ENCODE measurements at places on chromosomes 6 and 20. TPM values are rescaled to one million over a fixed set of nuclear protein-coding genes. Genes with fewer than 3 reads are reported as not detected.

DNA sequence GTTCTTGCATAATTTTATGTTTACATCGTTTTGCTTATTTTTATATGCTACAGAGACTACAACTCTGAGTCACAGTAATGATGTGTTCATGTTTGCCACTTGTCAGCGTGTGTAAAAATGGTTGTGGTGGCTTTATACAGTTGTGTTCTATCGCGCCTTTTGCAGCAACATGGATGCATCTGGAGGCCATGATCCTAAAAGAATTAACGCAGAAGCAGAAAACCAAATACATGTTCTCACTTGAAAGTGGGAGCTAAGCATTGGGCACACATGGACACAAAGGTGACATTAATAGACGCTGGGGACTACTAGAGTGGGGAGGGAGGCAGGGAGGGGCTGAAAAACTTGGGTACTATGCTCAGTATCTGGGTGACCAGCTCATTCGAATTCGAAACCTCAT is 996 bp upstream of the SEC23B start:
- DNase-seq: no peak

DNA sequence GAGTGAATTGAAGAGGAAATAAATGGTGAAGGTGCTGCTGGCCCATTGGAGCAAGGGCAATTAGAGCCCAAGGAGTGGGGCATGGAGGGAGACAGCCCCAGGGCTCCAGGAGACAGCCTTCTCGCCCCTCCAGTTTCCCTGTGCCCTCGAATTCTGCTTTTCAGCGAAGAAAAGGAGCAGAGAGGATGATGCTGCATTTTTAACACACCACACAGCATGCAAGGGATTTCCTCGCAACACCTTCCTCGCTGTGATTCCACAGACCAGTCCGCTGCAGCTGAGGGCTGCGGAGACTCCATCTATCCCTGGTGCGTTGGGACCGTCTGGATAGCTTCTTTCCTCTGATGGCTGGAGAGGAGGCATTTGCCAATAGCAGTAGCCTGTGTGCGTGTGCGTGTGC is 41.7 kb downstream of the PTCHD4 start:
- DNase-seq: no peak

The HSPA1L gene
- 2.7 TPM for total RNA-seq

- no peak for DNase-seq
These were observed 47.9 kb downstream of the KHDC1L start for GRCh38 chr6:73177221-73177944.

DNA sequence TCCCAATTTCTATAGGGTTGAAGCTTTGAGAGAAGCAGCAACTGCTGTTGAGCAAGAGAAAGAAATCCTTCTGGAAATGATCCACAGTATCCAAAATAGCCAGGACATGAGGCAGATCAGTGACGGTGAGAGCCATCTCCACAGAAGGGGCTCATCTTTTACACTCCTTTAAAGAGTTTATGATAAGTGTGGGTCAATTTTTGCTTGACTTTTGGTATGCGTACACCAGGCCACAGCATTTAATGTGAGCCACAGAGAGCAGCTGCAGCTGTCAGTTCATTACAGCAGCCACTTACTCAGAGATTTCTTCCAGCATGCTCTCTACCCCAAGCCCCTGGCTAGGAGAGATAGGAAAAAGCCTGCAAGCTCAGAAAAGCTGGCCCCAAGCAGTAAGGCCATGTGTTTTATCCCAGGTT is 9.9 kb downstream of the BAG2 start:
- DNase-seq: no peak

- DNase-seq: no peak
These were observed 503 bp downstream of the PPDPF start for GRCh38 chr20:63520934-63521601.

DNA sequence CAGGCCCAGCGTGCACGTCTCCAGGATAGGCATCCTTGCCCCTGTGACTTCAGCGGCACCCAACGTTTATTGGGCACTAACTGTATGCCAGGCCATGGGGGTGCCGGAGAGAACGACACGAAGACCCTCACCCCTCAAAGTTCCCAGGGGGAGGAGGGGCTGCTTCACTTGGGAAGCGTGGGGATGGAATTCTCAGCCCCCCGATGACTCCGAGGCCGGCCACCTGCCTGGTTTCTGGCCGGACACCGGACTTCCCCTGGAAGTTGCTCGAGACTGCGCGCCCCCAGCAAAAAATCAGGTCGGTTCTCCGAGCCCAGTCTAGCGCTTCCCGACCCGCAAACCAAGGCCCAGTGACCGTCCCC is 275 bp upstream of the MAVS start:
- no peak for DNase-seq

DNA sequence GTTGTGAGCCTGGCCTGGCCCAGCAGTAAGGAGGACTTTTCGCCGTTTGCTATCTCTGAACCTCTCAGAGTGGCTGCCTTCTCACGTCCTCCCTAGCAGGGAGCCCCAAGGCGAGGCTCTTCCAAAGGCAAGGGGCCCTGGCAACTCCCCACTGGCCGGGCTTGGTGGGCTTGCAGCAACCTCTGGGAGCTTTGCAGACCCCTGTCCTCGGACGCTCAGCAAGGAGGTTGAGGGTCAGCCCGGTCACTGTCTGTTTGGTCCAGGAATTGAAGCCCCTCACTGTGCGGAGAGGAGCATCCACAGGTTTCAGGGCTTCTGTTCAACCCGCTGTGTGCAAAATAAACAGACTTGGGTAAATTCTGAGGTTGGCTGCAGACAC is 28.2 kb upstream of the TBXT start:
- DNase-seq: no peak

DNA sequence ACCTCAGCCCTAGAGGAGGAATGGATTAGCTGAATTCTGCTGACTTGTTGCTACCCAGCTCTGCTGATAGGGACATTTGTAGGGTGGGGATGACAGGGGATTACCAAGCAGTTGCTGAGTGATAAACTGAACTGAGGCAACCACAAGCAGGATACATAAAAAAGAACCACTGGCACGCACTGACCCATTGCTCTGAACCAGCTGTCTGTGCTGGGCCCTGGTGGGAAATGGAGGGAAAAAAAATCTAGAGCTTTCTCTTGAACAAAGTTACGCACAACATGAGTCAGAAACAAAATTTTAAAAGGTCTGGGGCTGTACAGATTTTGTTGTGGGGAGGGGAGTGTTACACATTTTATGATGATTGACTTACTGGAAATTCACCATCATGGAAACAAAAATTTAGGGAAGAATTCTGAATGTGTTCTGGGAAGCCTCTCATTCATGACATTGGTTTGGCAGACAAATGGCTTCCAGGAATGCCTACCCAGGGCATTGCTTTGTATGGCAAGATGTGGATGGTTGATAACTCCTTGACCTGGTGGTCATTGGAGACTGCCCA is 37.7 kb downstream of the FOXO3 start:
- no peak for DNase-seq

The IMPG1 gene
- not detected for total RNA-seq

The OLIG3 gene
- total RNA-seq: not detected

DNA sequence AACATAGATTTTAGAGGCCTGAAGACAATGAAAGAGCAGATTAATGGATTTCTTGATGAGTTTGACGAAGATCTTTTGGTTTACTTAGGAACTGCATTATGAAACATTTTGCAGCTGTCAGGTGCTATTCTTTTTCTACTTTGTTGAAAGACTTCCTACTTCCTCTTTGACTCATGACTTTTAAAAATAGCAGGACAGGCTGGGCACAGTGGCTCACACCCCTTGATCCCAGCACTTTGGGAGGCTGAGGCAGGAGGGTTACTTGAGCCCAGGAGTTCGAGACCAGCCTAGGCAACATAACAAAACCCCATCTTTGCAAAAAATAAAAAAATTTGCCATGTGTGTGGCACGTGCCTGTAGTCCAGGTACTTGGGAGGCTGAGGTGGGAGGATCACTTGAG is 52.0 kb downstream of the ITCH start:
- no peak for DNase-seq

DNA sequence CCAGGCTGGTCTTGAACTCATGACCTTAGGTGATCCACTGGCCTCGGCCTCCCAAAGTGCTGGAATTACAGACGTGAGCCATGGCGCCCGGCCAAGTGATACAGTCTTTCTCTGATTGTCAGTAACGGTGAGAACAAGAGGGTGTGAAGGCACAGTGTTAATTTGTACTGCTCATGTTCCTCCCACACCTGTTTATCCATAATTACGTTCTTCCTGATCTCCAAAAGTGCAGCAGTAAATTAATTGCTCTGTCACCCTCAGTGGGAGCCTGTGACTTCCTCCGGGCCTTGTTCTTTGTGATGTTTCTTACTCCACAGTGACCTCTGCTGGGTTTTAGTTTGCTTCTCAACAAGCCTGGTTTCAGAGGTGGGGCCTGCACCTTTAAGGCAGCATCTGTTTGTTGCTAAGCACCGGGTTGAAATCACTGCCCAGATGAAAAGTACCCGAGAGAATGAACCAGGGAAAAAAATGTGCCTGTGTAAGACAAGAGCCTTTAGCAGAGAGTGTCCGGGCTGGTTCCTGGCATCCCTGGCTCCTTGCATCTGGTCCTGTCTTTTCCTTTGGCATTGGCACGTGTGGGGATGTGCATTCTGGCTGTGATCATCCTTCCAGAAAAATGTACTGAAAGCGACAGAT is 89.1 kb upstream of the CLDN20 start:
- DNase-seq: no peak

DNA sequence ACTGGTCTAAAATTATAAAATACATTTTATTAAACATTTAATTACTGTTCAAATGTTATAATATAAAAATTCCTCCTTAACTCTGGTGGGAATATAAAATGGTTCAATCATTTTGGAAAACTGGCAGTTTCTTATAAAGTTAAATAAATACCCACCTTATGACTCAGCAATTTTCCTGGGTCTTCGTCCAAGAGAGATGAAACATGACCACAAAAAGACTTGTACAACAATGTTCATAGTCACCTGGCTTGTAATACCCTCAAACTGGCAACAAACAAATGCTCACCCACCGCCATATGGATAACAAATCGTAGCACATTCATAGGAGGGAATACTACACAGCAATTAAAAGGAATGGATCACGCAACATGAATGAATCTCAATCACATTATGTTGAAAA is 66.0 kb upstream of the RIN2 start:
- no peak for DNase-seq

DNA sequence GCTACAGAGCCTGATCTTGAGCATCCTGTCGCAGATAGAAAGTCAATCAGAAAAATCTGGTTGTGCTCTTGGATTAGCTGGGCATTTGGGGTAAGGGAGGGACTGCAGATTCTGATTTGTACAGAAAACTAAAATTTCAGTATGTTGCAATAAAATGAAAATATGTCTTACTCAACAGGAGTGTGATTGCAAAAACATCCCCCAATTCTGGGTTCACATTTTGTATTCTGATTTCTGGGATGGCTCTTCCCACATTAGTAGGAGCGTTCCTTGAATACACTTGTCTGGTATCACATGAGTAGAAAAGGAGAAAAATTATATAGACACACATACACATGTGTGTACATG is 40.5 kb downstream of the PANK2 start:
- DNase-seq: no peak

DNA sequence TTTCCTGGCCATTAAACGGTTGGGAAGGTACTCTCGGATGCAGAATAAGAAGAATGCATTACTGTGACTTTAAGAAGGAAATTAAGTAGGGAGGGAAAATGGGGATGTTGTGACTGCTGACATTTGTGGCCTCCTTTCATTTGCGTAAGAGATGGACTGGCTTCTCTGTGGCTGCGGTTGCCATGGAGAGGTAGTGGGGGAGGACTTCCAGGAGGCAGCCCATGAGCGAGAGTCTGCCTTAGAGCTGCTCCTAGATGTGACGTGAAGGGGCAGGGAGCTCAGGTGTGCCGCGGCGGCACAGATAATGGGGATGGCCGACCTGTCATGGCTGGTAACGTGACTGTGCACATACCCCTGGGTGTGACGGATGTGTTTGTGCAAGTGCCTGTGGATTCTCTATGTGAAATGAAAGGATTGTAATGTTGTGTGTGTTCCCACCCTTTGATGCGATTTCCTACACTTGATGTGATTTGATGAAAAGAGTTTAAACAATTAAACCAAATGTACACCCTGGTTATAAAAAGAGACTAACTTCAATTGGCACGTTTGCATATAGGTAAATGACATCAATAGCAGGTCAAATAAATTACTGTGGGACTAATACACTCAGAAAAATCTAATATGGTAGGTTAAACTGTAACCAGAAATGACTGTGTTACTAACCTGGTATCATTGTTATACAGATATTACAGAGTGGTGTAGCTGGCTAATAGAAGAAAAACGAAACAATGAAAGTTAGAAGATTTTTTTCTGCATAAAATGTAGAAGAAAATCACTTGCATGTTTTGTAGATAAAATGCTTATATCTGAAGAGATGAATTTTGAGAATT is 48.9 kb downstream of the HIVEP1 start:
- no peak for DNase-seq

DNA sequence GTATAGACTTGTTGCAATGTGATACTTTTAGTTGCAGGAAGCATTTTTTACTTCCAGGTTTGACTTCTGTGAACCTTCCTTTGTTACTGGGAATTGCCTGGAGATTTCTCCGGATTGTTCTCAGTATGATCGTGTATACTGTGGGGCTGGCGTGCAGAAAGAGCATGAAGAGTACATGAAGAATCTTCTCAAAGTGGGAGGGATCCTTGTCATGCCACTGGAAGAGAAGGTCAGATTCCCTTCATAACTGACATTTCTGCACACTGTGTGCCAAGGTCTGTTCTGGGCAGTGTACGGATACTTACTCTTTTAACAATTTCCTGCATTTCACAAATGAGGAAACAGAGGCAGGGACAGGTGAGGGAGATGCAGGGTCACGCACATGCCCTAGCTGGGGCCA is 9.7 kb downstream of the PCMTD2 start:
- DNase-seq: no peak

GRCh38 chr6:143187238-143187923 is 126.7 kb downstream of the AIG1 start:
- no peak for DNase-seq

DNA sequence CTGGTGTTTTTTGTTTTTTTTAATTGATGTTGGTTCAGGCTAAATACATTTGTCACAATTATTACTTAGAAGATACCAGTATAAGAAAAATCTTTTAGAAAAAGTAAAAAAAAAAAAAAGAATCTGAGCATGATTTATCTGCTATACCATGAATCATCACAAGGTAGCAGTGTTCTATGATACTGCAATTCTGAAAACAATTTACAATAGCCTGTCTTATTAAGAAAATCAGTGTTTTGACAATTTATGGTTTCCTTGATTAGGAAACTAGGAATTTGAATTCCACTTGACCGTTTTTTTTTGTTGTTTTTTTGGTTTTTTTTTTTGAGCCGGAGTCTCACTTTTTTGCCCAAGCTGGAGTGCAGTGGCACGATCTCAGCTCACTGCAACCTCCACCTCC is 9.3 kb upstream of the MAK start:
- DNase-seq: no peak

GRCh38 chr20:40669692-40670091 is 19.3 kb downstream of the MAFB start:
- DNase-seq: no peak
